ENCODE measurements at places on chromosomes 5 and 9. TPM values are rescaled to one million over a fixed set of nuclear protein-coding genes. Genes with fewer than 3 reads are reported as not detected.

GRCh38 chr9:136412962-136413361, 2.5 kb downstream of the PMPCA start:
- DNase-seq: no peak

PCDHGA1 gene
- total RNA-seq: 2.3 TPM

GRCh38 chr5:59813761-59814536, 79.6 kb downstream of the PDE4D start:
- peak; percentile 72 for DNase-seq

GRCh38 chr9:105683688-105684275, 10.6 kb upstream of the TMEM38B start:
- DNase-seq: no peak

GRCh38 chr9:104982543-104982942, 54.6 kb upstream of the ABCA1 start:
- no peak for DNase-seq

PLPPR1 gene
- total RNA-seq: not detected

DNA sequence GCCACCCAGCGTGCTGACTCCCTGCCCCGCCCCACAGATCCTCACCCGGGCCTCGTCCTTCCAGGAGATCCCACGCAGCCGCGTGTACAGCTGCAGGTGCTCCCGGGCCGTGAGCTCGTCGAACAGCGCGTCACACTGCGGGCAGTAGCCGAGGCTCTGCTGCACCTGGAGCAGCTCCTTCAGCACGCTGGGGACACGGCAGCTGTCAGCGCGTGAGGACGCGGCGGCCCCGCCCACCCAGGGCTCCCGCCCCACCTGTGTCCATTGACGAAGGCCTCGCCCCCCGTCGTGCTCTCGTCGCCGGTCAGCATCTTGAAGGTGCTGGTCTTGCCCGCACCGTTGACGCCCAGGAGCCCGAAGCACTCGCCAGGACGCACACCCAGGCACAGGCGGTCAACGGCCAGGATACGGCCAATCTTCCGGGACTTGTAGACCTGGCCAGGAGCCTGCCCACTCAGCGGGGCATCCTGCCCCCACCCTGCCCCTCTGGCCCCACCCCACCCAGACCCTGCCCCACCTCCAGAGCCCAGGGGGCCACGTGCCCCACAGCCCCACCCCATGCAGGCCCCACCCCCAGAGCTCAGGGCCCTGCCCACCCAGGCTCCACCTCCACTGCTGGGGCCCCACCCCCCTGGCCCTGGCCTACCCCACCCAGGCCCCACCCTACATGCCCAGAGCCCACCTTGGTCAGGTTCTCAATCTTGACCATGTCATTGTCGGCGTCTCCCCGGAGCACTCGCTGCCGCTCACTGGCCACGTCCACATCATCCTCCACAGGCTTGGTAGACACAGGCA, 13.8 kb upstream of the CLIC3 start:
- DNase-seq: no peak

DNA sequence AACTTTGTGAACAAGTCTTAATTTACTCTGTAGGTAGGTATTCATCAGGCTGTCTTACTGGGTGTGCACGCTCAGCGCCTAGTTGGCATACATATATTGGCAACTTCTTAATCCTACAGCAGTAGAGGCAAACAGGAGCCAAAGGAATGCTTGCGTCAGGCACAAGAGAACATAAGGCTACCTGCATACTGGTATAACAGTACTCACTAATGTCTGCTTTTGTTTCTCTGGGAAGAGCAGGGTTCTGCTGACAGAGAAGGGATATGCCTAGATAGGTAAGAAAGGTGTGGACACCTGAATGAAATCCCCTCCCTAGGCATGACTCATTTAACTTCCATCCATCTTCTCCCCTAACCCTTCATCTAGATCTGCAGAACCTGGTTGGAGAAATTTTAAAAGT, 40.1 kb downstream of the ELL2 start:
- no peak for DNase-seq

DNA sequence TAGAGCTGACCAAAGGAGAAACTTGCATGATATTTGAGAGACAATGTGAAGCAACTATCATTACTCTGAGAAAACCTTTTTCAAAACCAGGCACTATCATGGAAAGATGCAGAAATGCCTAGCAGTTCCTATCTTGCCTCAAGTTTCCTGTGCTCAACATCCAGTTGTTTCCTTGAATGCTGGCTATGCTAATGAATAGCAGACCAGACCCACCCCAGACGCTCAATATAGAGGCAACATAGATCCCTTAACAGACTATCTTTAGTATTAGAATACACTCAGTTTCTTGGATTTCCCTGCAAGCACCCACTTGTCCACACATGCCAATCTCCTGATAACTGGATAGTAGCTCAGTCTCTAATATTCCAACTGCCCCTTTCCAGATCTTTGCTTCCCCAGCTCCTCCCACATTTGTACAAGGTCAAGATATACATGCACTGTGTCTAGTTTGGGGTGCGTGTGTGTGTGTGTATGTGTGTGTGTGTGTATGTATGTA, 93.3 kb upstream of the PCSK5 start:
- DNase-seq: no peak

DNA sequence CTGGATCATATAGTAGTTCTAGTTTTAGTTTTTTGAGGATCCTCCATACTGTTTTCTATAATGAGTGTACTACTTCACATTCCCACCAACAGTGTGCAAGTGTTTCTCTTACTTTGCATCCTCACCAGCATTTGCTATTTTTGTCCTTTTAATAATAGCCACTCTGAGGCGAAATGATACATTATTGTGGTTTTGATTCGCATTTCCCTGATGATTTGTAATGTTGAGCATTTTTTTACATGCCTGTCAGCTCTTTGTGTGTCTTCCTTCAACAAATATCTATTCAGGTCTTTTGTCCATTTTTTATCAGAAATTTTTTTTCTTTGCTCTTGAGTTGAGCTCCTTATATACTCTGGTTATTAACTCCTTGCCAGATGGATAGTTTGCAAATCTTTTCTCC, 114.0 kb downstream of the ADAMTSL1 start:
- DNase-seq: no peak

All from A673 (cell line).